Temporal lobe (tissue), 4 donors: ENCODE measurements at places on chromosomes 7 and 10. TPM values are rescaled to one million over a fixed set of nuclear protein-coding genes. Genes with fewer than 3 reads are reported as not detected.

The NACAD gene
- 8.9 TPM for total RNA-seq

The NOS3 gene
- total RNA-seq, result 1.2 TPM

The AGAP5 gene
- total RNA-seq, result 4.2 TPM

The SYT15B gene
- total RNA-seq, result under 0.01 TPM

The RASA4B gene
- 7.1 TPM for total RNA-seq

The CPED1 gene
- total RNA-seq, result 2.2 TPM
